ENCODE measurements at places on chromosomes 3 and 15.

DNA sequence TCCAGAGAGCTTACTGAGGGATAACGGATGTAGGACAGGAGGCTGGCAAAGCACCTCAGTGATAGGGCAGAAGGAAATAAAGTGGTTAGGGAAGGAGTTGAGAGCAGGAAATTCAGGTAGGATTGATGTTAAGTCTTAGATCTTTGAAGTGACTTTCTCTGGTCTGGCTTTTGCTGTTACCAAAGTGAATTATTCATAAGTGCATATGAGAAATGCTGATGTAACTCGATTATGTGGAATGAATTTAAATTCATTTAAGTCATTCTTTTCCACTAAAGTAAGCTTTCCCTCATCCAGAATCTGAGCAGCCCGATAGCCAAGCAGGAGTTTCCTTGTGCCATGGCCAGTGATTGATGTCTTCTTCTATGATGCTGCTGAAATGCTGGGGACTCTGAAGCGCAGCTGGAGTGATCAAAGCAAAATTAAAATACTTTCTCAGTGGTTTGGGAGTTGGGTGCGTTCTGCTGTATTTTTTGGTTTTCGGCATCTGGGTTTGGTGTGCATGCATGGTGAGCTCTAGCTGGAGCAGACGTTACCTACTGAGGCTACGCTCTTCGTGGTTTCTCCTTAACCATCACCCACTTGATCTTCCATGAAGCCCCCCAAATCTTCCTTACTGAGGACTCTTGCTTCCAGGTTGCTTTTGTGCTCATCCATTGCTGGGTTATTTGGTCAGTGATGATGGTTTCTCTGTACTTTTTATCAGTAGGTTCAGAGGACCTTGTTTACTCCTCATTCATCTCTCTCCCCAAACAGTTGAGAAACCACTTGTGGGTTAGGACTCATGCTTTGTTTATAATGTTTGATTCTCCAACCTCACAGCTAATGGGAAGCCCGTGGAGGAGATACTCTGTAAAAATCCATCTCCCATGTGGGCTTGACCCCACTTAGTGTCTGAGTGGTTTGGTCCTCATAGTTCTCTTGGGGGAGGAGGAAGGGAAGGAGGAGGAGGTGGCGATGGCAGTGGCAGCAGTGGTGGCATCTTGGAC is 72.5 kb downstream of the IGF1R start:
- DNase-seq, result no peak

GRCh38 chr15:29699791-29700190 is 122.5 kb downstream of the TJP1 start:
- DNase-seq, result no peak

GRCh38 chr3:113218681-113219045 is 7.3 kb downstream of the BOC start:
- DNase-seq, result no peak

GRCh38 chr15:62625429-62626033 is 417.0 kb upstream of the TPM1 start:
- DNase-seq, result no peak

GRCh38 chr15:91970142-91970541 is 116.6 kb downstream of the SLCO3A1 start:
- DNase-seq, result no peak

GRCh38 chr3:140187028-140187427 is 252.0 kb downstream of the CLSTN2 start:
- no peak for DNase-seq

- DNase-seq, result no peak
Measured at GRCh38 chr3:105880681-105881290, 12.0 kb upstream of the CBLB start.

DNA sequence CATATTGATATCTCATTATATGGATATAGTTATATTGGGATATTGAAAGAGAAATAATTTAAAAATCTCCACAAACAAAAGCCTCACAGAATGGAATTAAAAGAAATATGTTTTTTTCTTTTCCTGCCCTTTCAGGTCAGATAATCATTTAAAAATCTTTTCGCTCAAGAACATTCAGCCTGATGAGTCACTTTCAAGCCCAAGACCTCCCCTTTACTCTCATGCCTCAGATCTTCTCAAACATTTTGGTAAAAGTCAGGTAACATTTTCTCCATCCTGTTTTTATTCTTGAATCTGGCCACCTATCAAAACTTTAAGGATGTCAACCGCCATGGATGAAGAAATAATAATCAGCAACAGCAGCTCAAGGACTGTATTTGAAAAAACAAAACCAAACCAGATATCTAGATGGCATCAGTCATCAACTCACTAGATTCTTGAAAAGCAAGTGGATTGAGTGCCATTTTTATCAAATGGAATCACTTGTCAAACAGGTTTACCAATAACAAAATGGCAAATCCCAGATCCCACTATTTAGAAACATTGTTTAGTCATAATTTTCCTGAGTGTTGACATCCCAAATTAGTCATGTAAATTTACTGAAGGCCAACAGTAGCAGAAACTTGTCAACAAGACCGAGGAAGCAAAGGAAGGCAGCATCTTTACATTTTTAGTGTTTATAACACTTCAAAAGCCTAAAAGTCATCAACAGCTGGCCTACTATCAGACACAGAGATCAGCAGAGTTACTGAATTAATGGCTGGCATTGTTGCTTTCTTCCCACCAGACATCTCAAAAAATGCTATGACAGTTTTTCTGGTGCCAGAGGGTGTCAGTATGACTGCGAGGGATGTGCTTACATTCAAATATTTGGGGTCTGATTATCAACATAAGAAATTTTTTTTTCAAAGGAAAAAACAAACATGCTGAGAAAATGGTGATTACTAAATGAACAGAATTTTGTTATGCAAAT is 444.7 kb downstream of the MAGI1 start:
- no peak for DNase-seq

- DNase-seq, result no peak
Measured at GRCh38 chr3:53740956-53741355, 105.3 kb downstream of the CHDH start.

Measured in thyroid gland (tissue), 4 donors.